ENCODE measurements at places on chromosomes 3 and 15.

- H3K4me3 ChIP-seq: no peak overlapping the region
- H3K27ac ChIP-seq: no peak overlapping the region
- DNase-seq: no peak
- no peaks in the 10 kb centered on the region for H3K4me1 ChIP-seq
- no peaks in the 10 kb centered on the region for H3K36me3 ChIP-seq
Measured at GRCh38 chr3:191753196-191753595, 292.2 kb downstream of the PYDC2 start.

- DNase-seq: no peak
- H3K36me3 ChIP-seq: no peaks in the 10 kb centered on the region
- no peaks in the 10 kb centered on the region for H3K27me3 ChIP-seq
- H3K27ac ChIP-seq: no peak overlapping the region
- no peaks in the 10 kb centered on the region for H3K4me1 ChIP-seq
Measured at GRCh38 chr3:164458986-164459385, 619.3 kb downstream of the SI start.

GRCh38 chr3:13788522-13789424 lies 91.1 kb downstream of the WNT7A start:
- H3K36me3 ChIP-seq: no peaks in the 10 kb centered on the region
- H3K4me3 ChIP-seq: no peak overlapping the region
- peaks cover 5% of the 10 kb centered on the region for H3K27me3 ChIP-seq
- H3K4me1 ChIP-seq: no peaks in the 10 kb centered on the region
- no peak overlapping the region for H3K27ac ChIP-seq
- DNase-seq: no peak

DNA sequence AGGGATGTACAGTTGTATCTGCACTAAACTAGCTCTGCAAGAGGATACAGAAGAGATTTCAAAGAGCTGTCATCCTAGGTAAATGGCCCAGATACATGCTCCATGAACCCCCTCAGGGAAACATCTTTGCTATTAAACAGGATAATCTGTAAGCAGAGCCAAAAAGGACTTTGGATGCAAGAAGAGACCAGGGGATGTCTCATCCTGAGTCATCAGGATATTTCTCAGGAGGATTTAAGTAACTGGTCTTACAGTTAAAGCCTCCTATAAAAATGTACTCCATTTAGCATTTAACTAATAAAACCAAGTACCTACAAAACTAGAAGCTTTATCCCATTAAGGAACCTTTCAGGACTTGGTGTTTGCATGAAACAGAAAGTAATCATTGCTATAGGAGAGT lies 48.2 kb upstream of the PHLDB2 start:
- H3K4me1 ChIP-seq: peaks cover 5% of the 10 kb centered on the region
- H3K36me3 ChIP-seq: no peaks in the 10 kb centered on the region
- no peaks in the 10 kb centered on the region for H3K27me3 ChIP-seq
- H3K27ac ChIP-seq: no peak overlapping the region
- no peak overlapping the region for H3K4me3 ChIP-seq

All from activated naive CD8-positive, alpha-beta T cell treated with anti-CD3 and anti-CD28 coated beads, Interleukin-2, amount 50 U/mL, for 24 hours (primary cell).